CD4-positive, alpha-beta T cell treated with Interleukin-12 subunit alpha and Interleukin-12 subunit beta, for 1 hour (primary cell): ENCODE measurements at places on chromosomes 11 and 22.
A peak's percentile ranks its signal among the peaks of the same experiment; 100 is the strongest.

DNA sequence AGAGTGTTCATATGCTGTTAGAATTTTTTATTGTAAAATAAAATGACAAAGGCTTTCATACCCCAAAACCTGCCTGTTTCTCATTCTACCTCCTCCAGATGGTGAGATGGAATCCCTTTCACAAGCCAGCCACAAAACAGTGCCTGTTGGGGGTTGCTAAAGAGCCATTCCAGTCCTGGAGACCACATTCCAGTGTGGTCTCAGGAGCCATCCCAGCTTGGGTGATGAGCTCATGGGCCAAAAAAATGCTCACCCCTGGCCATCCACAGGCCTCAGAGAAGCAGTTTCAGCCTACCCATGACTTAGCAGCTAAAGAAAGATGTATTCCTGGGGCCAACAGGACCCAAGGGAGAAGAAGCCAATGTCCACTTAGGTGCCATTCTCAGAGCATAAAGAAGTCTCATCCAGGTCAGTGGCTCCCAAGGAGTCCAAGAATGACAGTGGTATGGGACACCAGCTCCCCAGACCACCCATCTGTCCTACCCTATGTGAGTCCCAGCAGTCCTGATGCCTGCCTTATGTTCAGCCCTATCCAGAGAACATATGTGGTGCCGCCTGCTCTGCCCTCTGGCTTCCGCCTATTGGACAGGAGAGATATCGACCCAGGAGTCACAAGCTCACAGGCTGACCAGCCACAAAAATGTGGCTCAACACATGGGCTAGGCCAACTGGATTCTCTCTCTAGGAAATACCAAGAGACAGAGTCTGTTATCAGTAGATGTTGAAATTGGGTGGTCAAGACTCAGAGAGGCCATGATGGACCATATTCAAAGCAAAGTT, 26.4 kb downstream of the C11orf91 start:
- DNase-seq: no peak

- no peak for DNase-seq
These were observed at the start of gene APOBEC3A for GRCh38 chr22:38957046-38957770. TSS of gene APOBEC3A (plus strand) at chr22:38957609. CDS start at chr22:38957692, 83 bp downstream.

DNA sequence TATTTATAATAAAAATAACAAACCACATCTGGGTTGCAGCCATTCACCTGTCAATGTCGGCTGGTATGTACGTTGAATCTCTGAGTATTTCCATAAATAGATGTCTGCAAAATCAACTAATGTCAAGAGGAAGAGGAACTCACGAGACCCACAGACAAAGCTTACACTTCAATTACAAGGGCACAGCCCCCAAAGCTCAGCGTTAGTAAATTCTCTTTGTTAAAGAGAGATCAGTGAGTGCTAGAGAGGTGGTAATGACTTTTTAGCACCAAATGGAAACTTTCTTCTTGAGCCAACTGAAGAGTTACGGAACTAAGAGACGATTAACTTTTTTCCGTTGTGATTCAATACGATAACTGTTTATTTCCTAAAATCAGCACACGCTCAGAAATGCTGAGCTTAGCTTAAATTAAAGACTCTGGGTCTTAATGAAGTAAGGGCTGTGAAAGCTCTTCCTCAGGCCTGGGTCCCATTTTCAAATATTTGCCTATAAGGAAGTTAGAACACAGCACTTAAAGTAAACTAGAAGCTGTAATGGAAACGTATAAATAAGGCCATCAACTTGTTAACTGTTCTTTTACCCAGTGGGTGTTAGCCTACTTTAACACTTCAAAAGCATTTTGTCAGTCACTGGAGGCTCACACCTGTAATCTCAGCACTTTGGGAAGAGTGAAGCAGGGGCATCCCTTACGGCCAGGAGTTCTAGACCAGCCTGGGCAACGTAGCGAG, 22.8 kb upstream of the TFIP11 start:
- DNase-seq: no peak

GRCh38 chr11:17490938-17491337, 14.3 kb upstream of the ABCC8 start:
- DNase-seq: no peak

GRCh38 chr11:110907629-110908028, 195.4 kb upstream of the ARHGAP20 start:
- DNase-seq: peak; percentile 21

DNA sequence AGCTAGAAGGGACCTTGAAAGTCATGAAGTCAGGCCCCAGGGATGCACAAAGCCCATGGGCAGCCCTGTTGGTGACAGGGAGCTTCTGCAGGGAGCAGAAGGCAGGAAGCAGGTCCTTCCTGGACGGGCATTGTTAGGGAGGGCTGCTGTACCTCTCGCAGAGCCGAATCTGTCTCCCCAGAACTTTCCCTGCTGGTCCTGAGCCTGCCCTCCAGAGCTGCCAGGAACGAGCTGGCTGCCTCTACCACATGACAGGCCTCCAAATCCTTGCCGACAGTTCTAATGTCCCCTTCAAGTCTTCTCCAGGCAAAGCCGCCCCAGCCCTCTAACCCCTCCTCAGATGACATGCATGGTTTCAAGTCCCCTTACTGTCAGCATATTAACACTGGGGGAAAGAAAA, 20.1 kb downstream of the SYT7 start:
- no peak for DNase-seq

- DNase-seq: no peak
These were observed 365.8 kb downstream of the TBC1D22A start for GRCh38 chr22:47128216-47128615.

GRCh38 chr11:71454470-71455113, 1.6 kb downstream of the NADSYN1 start:
- peak; percentile 53 for DNase-seq

DNA sequence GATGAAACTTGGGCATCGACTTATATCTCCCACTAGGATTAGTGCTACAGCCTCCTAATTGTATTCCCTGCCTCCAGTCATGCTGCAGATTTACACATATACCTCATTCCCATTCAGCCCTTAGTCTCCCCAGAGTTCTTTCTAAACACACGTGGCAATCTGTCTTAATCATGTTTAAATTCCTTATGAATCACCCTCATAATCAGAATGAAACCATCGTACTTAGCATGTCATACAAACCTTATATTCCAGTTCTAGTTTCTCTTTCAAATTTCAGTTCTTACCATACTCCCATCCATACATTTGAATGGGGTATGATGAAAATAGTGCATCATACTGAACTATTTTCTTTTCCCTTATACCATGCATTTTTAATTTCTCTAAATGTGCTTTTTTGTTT, 6.0 kb upstream of the OR10A2 start:
- DNase-seq: no peak
